ENCODE measurements at places on chromosomes 7 and 10. TPM values are rescaled to one million over a fixed set of nuclear protein-coding genes. Genes with fewer than 3 reads are reported as not detected.

LRRC72 gene
- total RNA-seq = not detected

STAM gene
- 16.8 TPM for total RNA-seq

ICA1 gene
- 46.1 TPM for total RNA-seq

FFAR4 gene
- 48.2 TPM for total RNA-seq

PITX3 gene
- total RNA-seq = not detected

SUN3 gene
- not detected for total RNA-seq

SDK1 gene
- total RNA-seq = 2.6 TPM

DNA sequence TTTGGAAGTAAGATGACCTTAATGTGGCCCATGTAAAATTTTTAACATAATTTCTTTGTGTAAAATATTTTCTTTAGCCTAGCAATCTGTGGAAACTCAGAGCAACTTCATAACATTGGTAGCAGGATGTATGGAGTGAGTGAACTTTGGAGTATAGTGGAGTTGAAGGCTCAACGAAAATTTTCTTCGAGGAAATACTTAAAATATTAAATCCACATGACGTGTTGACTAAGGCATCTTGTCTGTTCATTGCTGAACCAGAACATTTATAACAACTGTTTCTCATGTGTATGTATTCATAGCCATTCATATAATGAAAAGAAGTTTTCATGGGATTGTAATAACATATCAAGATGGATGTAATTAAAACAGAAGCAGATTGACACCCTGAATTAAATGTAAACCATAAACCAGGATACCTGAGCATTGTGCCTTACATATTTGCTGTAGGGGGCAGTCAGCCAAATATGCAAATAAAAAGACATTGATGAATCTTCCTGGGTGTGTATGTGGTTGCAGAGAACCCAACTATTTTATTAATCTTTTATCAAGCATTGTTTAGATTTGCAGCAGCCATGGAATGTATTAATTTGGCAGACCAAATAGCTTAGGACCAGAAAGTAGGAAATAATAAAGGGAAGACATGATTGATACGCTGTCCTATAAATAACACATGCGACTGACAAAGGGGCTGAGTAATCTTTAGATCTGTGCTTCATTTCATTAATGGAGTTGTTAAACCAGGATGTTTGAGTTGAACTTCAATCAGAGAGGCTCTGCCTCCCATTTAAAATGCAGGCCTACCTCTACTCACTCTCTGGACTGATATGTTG lies 11.5 kb downstream of the AUTS2 start:
- no peaks in the 10 kb centered on the region for H3K36me3 ChIP-seq
- H3K27me3 ChIP-seq = no peaks in the 10 kb centered on the region
- no peak overlapping the region for H3K4me3 ChIP-seq
- no peak for DNase-seq
- H3K4me1 ChIP-seq = no peaks in the 10 kb centered on the region

DNA sequence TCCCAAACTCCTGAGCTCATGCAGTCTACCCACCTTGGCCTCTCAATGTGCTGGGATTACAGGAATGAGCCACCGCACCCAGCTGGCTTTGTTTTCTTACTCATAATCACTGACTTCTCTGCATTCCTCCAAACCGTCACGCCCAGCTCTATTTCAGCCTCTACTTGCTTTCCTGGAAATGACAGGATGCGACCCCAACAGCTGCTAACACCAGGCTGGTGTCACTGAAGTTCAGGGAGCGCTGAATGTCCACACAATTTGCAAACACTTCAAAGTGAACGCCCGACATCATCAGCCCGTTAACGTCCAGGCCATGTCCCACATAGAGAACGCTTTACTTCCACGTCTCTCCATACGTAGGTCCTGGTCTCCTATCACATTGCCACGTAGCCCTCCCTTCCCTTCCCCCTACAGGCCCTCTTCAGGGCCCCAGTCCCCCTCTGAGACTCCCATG lies 12.8 kb upstream of the PROSER2 start:
- no peaks in the 10 kb centered on the region for H3K27me3 ChIP-seq
- no peak overlapping the region for H3K27ac ChIP-seq
- no peak for DNase-seq
- H3K4me1 ChIP-seq = no peaks in the 10 kb centered on the region
- H3K36me3 ChIP-seq = no peaks in the 10 kb centered on the region

DNA sequence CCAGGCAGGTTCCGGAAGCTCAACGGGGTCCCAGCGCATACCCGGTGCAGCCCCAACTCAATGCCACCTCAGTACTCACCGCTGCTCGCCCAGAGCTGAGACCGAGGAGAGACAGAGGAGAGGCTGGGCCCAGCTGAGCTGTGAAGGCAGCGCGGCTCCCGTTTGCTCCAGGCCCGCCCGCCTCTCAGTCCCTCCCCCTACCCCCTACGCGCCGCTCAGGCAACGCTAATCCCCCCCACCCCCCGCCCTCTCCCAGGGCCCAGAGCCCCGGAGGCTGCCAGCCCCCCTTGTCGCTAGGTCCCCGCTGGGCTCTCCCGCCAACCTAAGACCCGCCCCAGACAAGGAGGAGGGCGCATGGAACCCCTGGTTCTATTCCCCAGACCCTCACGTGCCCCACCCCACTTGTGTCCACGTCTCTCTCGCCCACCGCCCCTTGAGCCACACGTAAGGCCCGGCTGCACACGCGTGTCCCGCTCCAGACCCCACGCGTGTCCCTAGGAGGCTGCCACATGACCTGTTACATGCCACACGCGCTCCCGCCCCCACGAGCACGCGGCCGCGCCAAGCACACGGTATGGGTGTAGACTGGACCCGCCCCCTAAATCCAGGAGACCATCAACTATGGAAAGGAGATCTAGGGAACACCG lies at the start of gene PSD:
TSS of gene PSD (minus strand) at position 164 of the 647 bp plus-strand sequence. CDS start 1,747 bp downstream, outside the sequence.
- peak within 1 kb of the TSS; percentile 71 for H3K4me3 ChIP-seq
- no peak within 1 kb of the TSS for H3K27ac ChIP-seq
- H3K36me3 ChIP-seq = no peaks in the 10 kb centered on the region
- DNase-seq = no peak
- H3K27me3 ChIP-seq = no peaks in the 10 kb centered on the region

- H3K27ac ChIP-seq = no peak overlapping the region
- H3K4me1 ChIP-seq = no peaks in the 10 kb centered on the region
- H3K4me3 ChIP-seq = no peak overlapping the region
Measured at GRCh38 chr7:88155756-88156155, 64.1 kb downstream of the SRI start.

DNA sequence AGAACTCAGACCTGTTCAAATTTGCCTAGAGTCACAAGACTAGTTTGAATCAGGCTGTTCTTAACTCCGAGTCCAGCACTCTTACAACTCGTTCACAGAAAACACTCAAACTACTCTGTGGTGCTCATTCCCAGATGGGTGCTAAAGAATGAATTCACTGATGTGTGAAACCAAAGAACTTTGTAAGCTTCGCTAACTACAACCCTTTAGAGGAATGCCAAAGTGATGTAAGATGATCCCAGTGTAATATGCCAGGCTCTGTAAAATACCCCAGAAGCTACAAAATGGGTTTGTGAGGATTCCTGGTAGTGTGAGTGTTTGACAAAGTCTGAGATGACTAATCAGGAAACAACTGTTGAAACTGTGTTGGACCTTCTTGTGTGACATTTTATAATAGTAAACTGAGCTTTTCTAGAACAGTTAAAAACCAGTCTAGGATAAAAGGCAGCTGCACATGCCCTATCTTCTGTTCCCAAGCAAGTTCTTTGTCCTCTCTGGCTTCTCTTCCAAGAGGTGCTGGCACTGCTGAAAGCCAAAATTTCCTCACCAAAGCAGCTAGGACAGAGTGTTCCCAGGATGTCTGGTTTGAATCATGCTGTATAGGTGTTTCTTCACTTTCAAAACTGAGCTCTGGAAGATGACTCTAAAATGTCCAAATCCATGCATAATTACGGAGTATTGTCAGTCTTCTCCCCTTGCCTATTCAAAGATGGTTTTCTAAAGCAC lies 527.6 kb downstream of the SORCS1 start:
- no peak for DNase-seq
- H3K36me3 ChIP-seq = no peaks in the 10 kb centered on the region

GRCh38 chr10:104109908-104110662 lies 11.9 kb upstream of the SFR1 start:
- H3K4me3 ChIP-seq = no peak overlapping the region
- DNase-seq = no peak
- H3K4me1 ChIP-seq = no peaks in the 10 kb centered on the region
- H3K27me3 ChIP-seq = no peaks in the 10 kb centered on the region
- H3K27ac ChIP-seq = no peak overlapping the region

DNA sequence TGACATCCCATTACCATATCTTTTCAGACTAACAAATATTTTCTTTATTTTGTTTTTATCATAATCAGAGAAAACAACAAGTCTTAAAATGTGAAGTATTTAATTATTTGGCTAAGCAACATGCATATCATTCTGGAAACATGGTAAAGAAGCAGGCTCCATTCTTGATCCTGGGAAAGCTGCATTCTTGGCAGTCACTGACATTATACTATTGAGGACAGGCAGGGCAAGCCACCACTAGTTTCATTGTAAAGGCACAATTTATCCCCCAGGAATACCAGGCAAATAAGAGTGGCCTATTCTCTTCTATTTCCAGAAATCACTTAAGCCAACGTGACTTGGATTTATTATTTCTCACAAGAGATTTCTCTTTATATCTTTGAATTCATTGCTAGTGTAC lies 153.8 kb upstream of the AKR1E2 start:
- no peak for DNase-seq
- H3K36me3 ChIP-seq = no peaks in the 10 kb centered on the region
- no peak overlapping the region for H3K27ac ChIP-seq
- H3K27me3 ChIP-seq = no peaks in the 10 kb centered on the region
- H3K4me1 ChIP-seq = no peaks in the 10 kb centered on the region
- no peak overlapping the region for H3K4me3 ChIP-seq

DNA sequence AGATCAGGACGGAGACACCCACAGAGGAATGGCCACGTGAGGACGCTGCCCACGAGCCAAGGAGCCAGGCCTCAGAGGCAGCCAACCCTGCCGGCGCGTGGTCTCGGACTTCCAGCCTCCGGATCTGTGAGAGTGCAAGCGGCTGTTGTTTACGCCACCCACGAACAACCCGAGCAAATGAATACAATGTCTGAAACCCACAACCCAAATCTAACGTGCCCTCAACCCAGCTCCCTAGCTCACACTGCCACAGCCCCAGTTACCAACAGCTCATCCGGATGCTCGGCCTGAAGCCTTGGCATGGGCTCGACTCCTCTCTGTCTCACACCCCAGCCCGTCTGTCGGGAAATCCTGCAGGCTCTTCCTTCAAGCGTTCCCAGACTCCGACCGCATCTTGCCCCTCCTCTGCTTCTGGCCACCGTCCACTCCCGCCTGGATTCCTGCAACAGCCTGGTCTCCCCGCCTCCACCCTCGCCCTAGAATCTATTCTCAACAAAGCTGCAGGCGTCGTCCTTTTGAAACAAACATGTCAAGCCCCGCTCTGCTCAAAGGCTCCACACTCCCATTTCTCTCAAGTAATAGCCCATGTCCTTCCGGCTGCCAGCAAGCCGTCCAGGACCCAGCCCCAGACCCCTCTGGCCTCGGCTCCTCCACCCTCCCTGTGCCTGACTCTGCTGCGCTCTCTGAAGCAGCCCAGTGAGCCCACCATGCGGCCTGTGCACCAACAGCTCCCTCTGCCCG lies 35.3 kb downstream of the STK32C start:
- no peaks in the 10 kb centered on the region for H3K27me3 ChIP-seq
- peak; percentile 27 for DNase-seq
- H3K4me3 ChIP-seq = no peak overlapping the region
- H3K4me1 ChIP-seq = no peaks in the 10 kb centered on the region
- no peak overlapping the region for H3K27ac ChIP-seq

DNA sequence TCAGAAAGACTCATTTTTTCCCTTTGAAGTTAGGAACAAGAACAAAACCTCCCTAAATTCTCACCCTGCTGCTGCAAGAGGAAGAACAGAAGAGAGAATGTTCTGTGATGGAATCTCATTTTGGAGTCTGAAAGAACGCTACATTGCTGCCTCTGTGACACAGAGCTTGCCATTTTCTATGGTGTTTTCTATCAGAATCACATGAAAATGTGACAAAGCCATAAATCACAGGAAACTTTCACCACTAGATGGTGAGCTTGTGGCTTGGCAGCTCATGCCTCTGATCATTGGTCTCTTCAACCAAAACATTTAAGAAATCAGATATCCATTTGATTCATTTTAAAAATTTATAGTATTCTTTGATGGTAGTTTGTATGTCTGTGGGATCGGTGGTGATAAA lies 82.9 kb downstream of the CADPS2 start:
- no peak overlapping the region for H3K4me3 ChIP-seq
- DNase-seq = no peak
- H3K4me1 ChIP-seq = no peaks in the 10 kb centered on the region
- H3K27me3 ChIP-seq = no peaks in the 10 kb centered on the region
- H3K27ac ChIP-seq = no peak overlapping the region

Data from colonic mucosa (tissue), 4 donors.